Esophagus squamous epithelium (tissue), 5 donors: ENCODE measurements at places on chromosomes 6 and 20.

- no peak for DNase-seq
Measured at GRCh38 chr6:12814015-12814414, 97.4 kb downstream of the PHACTR1 start.

DNA sequence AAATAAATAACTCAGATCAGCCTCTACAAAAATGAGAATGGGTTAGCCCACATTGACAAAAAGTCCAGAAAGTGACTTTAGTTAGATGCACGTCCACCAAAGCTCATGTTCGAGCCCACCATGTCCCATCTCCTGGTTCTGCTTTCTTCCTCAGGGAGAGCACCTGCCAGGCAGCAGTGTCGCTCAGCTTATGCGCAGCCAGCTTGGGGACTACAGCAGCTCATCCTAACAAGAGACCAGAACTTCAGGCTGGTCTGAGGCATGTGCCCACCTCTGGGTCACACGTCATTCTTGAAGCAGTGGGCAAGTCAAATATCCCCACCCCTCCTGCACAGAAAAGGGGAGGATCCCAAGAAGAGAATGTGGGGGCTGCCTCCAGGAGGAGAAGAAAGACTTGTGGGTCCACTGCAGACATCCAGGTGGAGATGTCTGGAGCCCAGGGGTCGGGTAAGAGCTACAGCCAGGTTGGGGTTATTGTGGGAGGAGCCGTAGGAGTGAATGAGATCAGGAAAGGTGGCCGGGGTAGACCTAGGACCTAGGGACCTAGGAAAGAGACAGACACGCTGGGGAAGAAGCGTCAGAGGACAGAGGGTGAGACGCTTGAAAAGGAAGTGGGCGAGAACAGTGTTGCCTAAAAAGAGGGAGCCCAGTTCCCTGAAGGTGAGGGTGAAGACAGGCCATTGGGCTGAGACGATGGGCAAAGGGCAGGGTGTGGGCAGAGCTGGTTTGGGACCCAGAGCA, 52.5 kb downstream of the SSR1 start:
- no peak for DNase-seq

GRCh38 chr20:47137231-47137870, 219.1 kb downstream of the ZMYND8 start:
- no peak for DNase-seq

- no peak for DNase-seq
Measured at GRCh38 chr20:4894409-4894808, 106.9 kb downstream of the SLC23A2 start.

DNA sequence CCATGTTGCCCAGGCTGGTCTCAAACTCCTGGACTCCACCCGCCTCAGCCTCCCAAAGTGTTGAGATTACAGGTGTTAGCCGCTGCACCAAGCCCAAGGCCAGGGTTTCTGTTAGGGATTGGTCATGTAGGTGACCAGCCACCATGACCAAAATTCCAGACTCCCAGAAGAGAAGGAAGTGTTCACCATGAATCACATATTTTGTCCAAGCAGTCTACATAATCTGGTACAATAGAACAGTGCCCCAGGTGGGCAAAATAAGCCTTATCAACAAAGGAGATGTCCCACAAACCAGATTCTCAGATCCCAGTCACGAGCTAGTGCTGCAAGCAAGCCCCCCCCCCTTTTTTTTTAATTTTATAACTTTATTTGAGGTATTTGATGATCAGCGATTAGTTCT, 20.0 kb downstream of the ZNF341 start:
- DNase-seq: no peak

DNA sequence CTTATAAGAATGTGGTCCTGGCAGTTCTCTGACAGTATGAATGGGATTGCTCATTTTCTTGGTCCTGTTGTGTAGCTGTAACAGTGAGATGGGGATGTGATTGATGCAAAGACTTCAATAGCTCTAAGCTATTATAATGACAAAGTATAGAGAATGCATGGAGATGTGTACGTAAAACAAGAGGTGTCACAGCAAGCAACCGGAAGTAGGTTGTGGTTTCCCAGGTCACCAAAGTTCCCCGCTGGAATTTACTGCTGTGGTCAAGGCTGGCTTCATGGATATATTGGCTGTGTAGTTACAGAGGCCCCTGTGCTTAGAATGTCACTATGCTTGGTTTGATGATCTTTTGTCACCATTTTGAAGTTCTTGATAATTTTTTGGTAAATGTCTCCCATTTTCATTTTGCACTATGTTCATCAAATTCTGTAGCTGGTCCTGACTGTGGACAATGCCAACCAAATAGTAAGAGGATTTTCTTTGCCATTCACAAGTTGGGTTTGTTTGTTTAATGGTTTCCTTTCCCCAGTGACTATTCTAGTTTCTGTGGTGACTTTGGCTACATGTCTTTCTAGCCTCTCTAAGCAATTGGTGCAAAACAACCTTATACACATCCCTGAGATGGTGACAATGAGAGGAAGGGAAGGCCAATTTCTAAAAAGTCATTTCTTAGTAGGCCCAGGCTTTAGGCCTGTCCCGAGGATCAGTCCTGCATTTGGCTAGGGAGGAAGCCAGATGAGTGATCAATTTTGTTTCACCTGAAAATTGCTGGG, 10.5 kb downstream of the DNAH8 start:
- DNase-seq: no peak

- no peak for DNase-seq
Measured at GRCh38 chr20:61745397-61746146, 320.1 kb downstream of the TAF4 start.

DNA sequence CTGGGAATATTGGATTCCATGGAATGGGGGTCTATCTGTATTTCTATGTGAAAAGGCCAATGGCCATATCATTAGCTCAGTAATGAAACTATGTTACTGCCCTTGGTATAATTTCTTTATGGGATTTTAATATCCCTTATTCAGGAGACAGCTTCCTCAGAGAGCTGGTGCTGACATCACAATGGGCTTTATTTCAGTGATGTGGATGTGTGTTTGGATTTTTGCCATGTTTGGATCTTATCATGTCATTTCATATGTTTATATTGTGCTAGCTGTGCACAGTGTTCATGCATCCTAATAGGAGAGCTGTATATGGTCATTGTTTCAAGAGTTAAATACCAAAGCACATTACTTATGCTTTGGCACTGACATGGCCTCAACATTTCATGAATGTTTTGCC, 806.1 kb upstream of the MAP3K7 start:
- no peak for DNase-seq

DNA sequence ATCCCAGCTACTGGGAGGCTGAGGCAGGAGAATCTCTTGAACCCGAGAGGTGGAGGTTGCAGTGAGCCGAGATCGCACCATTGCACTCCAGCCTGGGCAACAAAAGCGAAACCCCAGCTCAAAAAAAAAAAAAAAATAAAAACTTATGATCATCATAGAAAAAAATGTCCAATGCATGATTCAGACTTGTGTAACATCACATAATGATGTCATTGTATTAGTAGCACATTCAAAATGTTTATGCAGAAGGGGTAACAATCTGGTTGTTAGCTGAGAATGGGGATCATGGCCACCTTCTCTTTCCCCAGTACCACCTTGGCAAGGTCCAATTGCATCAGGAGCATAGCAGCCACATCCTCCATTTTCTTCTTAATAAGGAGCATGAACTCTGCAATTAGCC, 137.6 kb upstream of the MARCKS start:
- DNase-seq: no peak

GRCh38 chr20:32484958-32485769, 100.0 kb downstream of the NOL4L start:
- no peak for DNase-seq

GRCh38 chr6:108597572-108598304, 37.0 kb downstream of the FOXO3 start:
- DNase-seq: no peak

DNA sequence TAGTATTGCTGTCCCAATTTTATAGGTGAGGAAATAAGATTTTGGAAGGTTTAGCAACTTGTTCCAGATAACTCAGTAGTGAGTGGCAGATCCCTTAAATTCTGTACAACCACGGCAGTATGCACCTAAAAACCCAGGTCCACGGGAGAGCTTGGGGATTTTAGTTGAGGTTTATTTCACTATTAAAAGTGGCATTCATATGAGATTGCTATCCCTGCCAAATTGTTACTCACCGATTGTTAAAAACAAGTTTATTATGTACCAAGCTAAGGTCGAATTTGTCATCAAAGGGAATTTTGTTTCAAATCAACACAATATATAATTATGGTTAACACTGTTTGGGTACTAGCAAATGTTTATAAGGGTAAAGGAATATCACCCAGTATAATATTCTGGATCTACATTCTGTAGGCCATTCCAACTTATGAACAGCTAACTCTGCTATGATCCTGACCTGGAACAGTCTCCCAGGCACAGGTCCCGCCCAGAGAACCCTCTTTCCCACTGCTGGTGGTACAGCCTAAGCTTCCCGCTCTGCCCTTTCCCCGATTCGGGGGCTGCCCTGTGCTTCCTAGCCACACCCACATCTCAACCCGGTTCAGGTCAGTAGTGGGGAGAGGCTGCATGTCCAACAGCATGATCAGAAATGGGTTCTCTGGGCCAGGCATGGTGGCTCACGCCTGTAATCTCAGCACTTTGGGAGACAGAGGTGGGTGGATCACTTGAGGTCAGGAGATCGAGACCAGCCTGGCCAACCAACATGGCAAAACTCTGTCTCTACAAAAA, 24.9 kb downstream of the GPLD1 start:
- no peak for DNase-seq

GRCh38 chr20:10332656-10333415, 101.2 kb downstream of the MKKS start:
- DNase-seq: no peak

GRCh38 chr20:62361799-62362589, 5.1 kb downstream of the LAMA5 start:
- no peak for DNase-seq
